KBM-7 (cell line): ENCODE measurements at places on chromosomes 1 and 21.

- DNase-seq: no peak
These were observed 214.7 kb upstream of the PTGFR start for GRCh38 chr1:78275906-78276685.

- DNase-seq: no peak
These were observed 97.7 kb upstream of the GREM2 start for GRCh38 chr1:240709676-240710075.

DNA sequence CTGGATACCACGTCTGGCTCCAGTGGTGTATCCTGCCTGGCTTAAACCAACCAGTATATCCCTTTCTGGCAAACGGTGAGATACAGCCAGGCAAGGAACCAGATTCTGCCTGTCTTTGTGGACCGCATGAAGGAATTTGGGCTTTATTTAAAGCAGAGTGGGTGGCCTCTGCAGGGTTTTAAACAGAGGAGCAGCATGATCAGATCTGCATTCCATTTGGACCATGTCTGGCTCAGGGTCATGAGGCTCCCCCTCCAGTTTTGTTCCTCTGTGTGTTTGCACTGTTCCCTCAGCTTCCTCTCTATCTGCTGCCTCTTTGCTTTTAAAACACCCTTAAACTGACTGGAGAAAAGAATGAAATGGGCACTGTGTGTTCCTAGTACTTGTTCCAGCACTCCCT is 195.0 kb downstream of the GIPC2 start:
- no peak for DNase-seq

DNA sequence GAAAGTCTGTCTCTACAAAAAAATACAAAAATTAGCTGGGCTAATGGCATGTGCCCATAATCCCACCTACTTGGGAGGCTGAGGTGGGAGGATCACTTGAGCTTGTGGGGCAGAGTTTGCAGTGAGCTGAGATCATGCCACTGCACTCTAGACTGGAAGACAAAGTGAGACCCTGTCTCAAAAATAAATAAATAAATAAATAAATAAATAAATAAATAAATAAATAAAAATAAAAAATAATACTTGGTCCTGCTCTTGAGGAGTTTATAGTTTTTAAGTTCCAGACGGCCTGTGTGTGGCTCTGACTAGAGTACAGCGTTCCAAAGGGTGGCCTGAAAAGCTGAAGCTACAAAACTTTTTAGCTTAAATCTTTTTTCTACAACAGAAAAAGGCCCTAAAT is 35.1 kb downstream of the PCSK9 start:
- no peak for DNase-seq

DNA sequence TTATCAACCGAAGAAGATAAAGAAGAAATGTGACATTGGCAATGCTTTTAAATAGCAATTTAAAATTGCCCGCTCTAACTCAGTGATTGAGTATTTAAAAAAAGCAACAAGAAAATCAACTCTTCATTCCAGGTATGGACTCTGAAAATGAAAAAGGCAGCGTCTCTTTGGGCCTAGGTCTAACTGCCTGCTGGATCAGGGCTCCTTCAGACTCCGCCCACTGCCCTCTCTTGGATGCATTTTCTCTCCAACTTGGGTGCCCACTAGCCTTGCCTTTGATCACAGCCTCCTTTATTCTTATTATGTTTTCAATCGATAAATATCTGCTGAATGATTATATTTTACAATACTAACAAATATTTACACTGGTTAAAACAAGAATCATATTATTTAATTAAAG is 268.9 kb downstream of the MRPL39 start:
- DNase-seq: no peak
